ENCODE measurements at places on chromosomes 5 and 9.

DNA sequence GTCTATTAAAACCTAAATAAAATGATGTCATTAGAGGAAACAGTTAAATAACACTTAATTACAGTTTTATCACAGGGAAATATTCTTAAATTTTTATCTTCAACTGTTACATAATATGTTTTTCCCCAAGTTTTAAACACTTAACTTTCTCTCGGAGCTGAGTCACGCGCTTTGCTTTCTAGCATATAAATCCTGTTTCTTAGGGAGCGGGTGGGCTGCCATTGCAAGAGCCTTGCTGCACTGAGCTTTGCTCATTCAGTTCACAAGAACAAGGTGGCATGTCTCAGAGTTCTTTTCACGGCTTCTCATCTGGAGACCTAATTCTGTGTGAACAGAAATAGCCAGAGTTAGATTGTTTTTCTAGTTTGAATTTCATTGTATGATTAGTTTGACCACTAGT is 166.1 kb downstream of the ZSWIM6 start:
- DNase-seq, result no peak

DNA sequence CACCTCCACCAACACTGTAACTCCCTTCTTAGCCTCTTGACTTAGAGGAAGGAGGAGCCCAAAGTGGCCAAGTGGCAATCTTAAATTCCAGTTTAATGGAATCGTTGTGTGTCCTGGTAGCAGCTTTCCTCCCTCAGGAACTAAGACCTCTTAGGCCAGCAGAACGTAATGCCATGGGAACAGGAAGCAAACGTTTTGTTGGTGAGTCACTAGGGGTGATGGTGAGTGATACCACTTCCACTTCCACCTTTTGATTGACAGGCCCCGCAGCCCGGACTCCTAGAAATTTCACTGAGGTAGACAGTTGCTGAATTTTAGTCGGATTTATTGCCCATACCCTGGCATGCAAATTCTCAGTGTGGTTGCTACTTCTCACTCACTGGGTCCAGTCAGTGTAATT is 94.2 kb upstream of the FBN2 start:
- no peak for DNase-seq

DNA sequence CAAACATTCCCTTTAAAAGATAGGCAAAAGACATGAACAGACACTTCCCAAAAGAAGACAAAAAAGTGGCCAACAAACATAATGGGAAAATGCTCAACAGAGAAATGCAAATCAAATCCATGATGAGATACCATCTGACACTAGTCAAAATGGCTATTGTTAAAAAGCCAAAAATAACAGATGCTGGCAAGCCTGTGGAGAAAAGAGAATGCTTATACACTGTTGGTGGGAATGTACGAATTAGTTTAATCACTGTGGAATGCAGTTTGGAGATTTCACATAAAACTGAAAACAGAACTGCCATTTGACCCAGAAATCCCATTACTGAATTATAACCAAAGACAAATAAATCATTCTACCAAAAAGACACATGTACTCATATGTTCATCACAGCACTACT is 58.3 kb upstream of the WDR41 start:
- DNase-seq, result no peak

DNA sequence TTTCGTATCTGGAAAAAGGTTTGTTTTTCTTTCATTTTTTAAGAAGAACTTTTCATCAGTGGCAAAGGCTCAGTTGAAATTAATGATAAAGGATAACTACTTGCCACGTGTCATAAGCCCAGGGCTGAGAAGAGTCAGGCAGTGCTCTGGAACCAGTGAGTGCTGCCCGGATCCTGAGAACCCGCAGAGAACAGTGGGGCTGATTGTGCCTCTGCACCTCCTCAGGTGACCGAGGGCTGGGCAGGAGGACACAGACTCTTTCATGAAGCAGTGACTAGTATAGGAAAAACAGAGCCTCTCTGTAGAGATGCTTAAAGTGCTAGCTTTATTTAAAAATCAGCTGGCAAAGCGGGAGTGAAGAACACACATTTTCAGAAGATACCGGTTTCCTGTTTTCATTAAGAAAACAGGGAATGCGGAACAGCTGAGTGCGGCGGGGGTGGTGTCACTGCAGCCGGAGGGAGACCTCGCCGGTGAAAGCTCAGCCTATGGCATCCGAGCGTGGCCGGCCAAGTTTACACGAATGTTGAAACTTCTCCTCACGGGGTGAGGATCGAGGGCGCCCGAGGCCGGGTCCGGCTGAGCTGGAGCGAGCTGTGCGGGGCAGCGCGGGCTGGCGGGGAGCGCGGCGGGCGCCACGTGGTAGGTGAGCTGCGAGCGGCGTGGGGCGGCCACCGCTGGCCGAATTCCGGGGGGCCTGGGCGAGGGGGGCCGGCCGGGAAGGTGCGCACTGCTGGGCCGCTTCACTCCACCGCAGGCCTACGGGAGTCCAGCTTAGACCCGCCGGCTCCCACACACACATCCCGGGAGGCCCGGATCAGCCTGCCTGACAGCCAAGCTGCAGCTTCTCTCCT is 134.7 kb upstream of the DMRT1 start:
- no peak for DNase-seq

GRCh38 chr5:140996060-140996459 is 29.8 kb downstream of the PCDHAC2 start:
- no peak for DNase-seq

GRCh38 chr9:121976751-121977150 is 116.4 kb downstream of the TTLL11 start:
- DNase-seq, result no peak

GRCh38 chr5:140342287-140342686 is 4.1 kb downstream of the HBEGF start:
- no peak for DNase-seq

DNA sequence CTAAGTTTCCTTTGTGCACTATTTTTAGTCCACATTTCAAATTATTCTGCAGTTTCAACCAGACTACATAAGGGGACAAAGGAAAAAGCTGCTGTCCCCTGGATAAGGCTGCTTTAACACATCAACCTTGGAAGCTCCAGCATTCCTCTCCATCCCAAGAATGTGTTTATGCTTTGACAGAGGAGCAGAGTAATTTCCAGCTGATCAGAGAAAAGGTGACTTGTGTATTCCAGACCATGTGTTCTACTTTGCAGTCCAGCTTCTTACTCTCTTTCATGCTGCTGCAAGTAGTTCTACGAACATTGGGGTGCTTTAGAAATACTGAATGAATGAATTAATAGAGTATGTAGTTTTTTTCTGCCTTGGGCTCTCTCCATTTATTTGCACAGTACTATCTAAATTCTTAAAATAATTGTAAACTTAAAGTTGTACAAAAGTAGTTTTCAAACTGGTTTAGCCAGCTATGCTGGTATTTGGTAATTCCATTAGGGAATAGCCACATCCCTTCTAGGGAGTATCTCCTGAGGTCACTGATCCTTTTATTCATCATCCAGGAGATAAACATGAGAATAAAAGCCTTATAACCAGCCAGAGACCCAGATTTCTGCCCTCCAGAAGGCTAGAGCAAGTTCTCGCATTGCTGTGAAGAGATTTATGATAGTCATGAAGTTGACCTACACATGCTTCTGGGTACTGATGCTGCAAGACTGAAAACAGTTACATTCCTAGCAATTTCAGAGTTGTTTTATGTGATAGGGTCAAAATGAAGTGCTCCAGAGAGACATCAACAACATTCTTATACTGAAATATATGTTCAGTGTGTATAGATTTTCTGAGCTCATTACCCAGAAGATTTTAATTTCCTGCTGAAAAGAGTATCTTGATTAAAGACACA is 215.2 kb downstream of the COMMD10 start:
- peak; percentile 48 for DNase-seq

DNA sequence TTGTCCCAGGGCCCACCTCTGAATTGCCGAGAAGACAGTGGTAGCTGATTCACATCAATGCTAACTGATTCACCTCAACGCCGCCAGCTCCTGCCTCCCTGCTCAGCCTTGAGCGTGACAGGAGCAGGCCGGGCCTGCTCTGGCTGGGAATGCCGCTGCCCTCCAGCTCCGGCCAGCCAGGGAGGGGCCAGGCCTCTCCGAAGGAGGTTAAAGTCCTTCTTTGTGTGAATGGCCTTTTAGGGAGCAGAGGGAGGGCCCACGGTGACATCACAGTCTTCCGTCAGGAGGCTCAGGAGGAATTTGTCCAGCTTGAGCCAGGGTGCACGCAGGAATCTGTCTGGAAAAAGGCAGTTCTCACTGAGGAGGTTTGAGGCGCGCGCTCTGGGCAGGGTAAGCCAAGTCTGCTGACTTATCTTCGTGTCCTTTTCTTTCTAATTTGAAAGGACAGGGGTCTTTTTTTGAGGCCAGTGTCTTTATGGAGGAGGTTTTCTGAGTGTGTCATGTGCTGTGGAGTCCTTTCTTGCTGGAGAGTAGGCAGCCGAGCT is 82.7 kb downstream of the C9orf152 start:
- no peak for DNase-seq

- DNase-seq, result no peak
These were observed 445.5 kb downstream of the MED10 start for GRCh38 chr5:5932824-5933223.

DNA sequence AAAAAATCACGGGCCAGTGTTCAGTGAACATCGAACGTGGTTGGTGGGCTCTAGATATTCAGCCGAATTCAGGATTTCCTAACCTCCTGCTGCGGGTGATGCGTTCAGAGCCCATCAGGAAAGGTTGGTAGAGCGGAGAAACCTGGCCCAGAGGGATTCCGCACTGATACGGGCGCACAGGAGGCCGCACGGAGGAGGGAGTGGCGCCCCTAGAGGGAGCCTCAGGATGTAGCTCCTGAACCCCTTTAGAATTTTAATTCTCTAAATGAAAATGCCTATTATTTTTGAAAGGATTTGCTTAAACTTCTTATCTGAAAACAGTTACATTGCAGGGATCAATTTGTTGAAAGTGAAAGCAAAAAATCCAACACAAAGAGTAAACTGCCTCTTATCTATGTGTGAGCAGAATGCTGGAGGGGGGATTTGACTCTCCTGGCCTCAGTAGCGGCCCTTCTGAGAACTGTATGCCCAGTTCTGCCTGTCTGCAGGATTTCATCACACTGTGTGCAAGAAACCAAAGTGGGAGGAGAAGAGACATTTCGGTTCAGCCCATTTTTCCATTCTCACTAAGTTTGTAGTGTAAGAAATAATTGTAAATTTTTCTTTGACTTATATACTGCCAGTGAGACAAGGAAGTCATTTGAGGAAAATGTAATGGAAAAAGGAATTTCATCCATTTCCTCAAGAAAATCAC is 75.9 kb downstream of the TENT4A start:
- no peak for DNase-seq

DNA sequence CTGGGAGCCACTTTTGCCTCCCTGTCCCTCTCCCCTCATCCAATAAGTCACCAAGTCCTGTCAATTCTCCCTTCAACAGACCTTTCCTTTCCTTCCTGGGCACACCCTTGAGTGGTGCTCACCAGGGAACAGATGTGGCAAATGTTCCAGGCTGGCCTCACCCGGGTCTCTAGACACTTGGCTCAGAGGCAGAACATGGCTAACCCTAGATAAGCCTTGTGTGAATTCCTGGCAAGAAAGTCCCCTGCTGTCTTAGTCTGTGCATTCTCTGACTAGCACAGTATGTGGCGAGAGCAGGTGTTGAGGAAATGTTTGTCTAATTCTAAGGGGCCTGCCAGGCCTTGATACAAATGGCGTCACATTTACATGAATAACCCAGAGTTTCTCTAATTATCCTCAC is 41.2 kb upstream of the PTGS1 start:
- DNase-seq, result no peak

DNA sequence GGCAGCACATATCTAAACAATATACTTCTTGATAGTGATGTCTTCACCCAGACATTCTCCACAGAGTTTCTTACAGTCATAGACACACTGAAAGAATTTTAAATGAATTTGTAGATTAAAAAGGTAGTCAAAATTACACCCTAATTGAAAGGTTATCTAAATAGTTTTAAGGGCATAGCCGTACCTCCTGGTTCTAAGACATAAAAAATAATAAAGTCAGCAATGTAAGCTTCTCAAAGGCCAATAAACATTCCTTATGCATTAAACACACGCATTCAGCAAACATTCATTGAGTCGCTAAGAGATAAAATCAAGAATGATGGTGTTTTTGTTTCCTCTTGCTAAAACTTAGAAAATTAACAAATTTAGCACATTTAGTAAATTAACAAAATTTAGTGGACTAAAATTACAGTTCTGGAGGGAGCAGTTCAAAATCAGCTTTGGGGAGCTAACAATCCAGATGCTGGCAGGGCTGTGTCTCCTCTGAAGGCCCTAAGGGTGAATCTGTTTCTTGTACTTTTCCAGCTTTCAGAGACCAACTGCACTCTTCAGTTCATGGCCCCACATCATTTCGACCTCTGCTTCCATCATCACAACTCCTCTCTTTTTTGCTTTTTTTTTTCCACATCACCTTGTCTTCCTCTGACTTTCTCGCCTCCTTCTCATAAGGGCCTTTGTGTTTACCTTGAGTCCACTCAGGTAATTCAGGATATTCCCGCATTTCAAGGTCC is 516.5 kb downstream of the DNAH5 start:
- DNase-seq, result no peak

DNA sequence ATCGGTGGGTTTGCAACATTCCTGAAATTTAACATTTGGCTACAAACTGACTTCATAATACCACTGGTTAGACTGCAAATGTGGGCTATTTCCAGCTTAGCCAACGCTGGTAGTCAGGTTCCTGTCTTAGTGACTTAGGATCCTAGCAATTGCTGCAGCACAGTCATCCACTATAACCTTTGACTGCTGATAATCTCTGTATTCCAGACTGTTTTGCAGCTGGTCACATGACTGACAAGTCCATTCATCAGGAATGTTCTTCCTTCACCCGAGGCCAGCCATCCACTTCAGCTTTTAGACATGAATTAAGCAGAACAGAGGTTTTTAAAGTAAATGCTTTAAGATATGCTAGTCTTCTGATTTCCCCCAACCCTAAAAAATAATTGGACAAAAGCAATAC is 425.9 kb upstream of the MPDZ start:
- no peak for DNase-seq

DNA sequence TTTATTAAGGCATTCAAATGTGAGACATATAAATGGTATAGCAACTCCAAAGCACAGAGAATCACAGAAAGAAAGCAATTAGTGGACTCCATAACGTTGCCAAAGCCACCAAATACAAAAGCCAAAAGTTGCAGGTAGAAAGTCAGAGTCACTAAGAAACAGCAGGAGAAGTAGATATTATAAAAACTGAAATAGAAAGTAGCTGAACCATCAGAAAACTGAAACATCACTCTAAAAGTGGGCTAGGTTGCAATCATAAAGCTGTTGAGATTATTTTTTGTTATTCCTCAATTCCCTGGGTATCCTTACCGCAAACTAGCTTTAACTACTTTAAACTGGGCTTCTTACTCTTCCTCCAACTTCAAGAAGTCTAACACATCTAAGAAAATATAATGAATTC is 108.1 kb upstream of the ARRDC3 start:
- no peak for DNase-seq

DNA sequence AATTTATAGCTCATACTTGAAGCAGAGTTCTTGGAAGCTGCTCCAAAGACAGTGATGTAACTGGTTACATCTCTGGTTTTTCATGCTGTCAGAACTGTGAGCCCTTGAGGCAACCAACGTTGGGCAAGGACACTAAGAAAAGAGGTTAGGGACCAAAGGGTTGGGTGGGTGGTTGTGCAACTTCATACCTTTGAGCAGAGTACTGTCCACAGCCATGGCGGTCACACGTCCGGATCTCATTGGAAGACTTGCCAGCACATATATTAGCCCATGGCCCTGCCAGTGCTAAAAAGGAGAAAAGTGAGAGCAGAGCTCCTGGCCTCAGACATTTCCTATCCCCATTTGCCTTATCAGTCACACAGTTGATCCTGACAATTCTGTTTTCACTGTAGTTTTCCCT is 2.1 kb downstream of the LECT2 start:
- DNase-seq, result no peak

GRCh38 chr5:103216697-103217096 is 41.9 kb upstream of the MACIR start:
- no peak for DNase-seq
